ENCODE measurements at places on chromosomes 6 and 20.

GRCh38 chr20:46305331-46305972, 2.8 kb downstream of the CDH22 start:
- no peak for DNase-seq

DNA sequence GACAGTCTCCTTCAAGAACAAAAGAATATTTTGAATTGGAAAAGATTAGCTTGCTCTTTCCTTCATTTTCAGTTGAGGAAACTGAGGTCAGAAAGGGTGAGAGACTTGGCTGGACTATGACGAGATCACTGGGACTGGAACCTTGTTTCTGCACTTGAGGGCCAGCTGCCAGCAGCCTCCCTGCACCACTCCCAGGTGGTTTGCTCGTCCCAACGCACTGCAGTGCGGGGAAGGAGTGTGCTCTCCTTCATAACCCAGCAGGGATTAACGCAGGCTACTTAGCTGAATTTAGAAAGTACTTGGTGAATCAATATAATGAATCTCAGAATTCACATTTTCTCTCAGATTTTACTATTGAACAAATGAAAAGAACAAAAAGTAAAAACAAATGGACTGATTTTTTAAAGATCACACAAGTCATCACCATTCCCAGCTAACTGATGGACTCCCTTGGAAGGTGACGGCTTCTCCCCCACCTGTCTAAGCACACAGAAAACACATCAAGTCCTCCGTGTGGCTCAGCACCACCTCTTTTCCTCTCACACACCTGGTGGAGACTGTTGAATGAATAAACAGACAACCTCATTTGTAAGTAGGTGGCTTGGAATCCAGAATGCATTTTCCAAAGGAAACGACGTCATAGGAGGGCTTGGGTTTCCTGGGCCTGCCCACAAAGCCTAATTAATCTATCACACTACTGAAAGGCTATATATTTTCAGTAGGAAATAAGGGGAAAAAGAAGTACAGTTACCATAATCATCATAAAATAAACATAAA, 121.0 kb downstream of the QRSL1 start:
- no peak for DNase-seq

- DNase-seq = no peak
These were observed 119.1 kb upstream of the DTNBP1 start for GRCh38 chr6:15781890-15782289.

- no peak for DNase-seq
These were observed 56.6 kb upstream of the SAMHD1 start for GRCh38 chr20:37007898-37008649.

DNA sequence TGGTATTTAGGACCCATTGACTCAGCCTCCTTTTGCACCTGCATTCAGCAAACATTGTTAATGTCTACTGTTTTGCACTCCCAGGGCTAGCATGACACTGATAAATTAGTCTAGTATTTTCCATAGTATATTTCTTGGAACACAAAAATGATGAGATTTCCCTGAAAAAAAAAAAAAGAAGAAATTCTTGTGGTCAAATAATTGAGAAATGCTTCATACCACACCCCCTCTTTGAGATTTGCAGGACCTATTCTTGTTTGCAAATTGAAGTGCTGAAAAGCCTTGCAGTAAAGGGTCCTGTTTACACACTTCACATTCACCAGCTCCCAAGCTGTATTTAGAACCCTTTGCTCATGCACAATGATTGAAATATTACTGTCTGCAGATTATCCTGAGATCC, 36.3 kb upstream of the CLIC5 start:
- no peak for DNase-seq

DNA sequence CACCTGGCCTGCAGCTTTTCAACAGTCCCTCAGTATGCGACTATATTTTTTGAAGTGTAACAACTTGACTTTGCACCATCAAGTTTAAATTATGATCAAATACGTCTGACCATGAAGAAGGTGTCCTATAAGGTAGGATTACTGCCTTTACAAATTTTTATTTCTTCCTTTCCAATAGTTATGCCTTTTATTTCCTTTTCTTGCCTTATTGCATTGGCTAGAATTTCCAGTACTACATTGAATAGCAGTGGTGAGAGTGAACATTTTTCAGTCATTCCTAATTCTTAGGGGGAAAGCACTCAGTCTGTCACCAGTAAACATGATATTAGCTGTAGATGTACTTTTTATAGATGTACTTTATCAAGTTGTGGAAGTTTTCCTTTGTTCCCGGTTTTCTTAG, 81.4 kb downstream of the IRAK1BP1 start:
- no peak for DNase-seq

DNA sequence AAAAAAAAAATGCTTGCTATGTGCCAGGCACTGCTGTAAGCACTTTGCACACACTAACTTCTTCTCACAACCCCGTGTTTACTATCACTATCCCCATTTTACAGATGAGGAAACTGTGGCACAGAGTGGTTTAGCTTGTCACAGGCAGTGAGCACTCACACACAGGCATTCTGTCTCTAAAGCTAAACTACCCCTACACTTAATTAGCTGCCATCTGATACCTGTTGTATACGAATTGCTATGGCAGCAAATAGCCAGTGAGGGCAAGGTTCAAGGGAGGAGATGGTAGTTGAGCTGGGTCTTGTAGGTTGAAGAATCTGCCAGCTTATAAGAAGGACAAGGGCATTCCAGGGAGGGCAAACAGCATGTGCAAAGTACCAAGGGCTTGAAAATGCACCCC, 5.2 kb downstream of the TNNC2 start:
- DNase-seq = no peak

DNA sequence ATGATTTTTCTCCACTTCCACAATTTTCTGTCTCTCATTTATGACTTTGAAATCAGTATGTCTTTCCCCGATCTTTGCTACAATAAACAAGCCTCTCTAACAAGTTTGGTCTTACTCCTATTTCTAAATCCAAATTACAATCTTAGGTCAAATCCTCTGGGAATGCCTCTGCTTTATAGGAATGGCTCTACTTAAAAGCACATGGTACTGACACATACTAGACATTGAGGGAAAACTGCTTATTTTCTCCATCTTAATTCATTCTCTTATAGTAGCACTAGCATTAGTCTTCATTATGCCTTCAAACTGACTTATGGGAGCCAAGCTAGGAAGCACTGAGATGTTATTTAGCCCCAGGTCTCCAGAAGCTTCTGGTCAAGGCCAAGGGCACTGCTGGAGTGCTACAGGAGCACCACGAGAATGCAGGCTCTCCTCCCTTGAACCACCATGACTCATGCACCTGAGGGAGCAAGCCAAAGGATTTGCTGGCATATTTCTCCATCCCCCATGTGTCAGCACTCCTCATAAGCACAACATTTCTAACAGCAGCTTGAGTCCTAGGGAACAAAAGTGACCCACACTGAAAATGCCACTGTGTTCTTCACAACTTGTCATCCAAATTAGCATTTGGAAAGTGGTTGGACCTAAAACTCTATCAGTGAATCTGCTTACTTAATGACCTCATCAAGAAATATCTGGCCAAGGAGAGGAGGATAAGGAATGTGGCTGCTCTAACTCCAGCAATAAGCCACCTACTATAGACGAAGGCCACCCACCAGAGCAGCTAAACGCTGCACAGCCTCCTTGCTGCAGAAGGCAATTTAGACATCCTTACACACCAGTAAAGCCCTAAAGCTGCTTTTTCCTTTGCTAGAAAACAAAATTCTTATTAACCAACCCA, 156.8 kb upstream of the KCNQ5 start:
- no peak for DNase-seq

- no peak for DNase-seq
These were observed 219.1 kb downstream of the ZMYND8 start for GRCh38 chr20:47137231-47137870.

DNA sequence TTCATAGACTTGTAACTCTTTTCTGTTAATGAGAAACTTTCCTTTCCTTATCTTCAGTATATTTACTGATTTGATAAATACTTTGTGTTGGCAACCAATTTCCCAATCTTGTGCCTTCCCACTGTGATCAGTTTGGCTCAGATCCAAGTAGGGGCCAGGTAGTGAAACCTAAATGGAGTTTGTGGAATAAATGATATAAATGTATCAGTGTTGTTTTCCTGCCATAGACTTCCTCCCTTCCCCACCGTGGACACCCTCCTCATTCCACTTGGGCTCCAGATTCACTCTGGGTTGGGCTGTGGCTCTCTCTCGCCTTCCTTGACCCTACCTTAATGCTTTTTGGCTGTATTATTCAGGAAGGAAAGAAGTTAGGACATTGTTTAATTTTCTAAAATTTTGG, 1.3 kb downstream of the ZKSCAN3 start:
- DNase-seq = no peak

- no peak for DNase-seq
These were observed 118.1 kb upstream of the ENPP5 start for GRCh38 chr6:46288835-46289234.

GRCh38 chr6:130018744-130019325, 454 bp downstream of the L3MBTL3 start:
- no peak for DNase-seq

- DNase-seq = no peak
These were observed 387.9 kb downstream of the LMBRD1 start for GRCh38 chr6:69408886-69409285.

- no peak for DNase-seq
These were observed 59.3 kb downstream of the EPB41L2 start for GRCh38 chr6:131003488-131004386.

DNA sequence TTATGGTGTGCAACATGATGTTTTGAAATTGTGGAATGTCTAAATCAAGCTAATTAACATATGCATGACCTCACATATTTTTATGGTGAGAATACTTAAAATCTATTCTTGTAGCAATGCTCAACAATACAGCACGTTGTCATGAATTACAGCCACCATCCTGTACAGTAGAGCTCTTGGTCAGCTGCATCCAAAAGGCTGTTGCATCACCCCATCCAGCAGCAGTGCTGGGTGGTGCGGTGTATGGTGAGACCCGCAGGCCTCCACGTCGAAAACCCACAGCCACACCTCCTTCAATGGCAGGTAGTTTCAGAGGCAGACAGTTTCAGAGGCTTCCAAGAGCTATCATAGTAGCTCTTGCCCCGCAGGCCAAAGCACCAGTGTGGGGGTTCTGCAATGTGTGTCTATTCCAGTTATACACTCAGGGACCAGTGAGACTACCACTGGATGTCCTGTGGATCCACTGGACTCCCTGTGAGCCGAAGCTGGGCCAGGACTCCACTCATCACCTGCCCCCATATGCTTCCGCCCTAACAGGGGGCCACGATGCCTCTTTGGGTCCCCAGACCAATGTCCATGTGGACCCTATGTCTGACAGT, 23.4 kb downstream of the PACSIN1 start:
- no peak for DNase-seq

DNA sequence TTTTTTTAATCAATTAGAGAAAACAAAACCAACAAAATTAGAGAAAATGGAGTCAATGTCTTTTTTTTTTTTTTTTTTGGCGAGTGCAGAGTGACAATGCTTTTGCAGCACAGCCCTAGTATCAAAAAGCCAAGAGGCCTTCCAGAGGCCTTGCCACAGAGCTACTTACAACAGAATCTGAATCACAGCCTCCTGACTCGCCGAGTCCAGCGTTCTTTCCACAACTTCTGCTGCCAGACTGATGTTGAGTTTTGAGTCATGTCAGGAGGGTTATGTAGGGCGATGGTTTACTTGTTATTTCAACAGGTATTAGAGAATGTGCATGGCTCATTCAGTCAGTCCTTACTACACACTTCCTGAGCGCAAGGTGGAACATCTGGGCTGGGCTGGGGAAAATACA, 88.6 kb downstream of the FNDC1 start:
- no peak for DNase-seq

GRCh38 chr6:149134511-149134933, 183.0 kb upstream of the TAB2 start:
- DNase-seq = no peak

- DNase-seq = no peak
These were observed 55.0 kb downstream of the SOX4 start for GRCh38 chr6:21648475-21649050.

GRCh38 chr6:4660377-4661321, 115.6 kb upstream of the CDYL start:
- DNase-seq = no peak

GRCh38 chr6:19354181-19354580, 483.0 kb upstream of the ID4 start:
- DNase-seq = no peak

GRCh38 chr6:41430875-41431274, 95.5 kb downstream of the NCR2 start:
- DNase-seq = no peak

DNA sequence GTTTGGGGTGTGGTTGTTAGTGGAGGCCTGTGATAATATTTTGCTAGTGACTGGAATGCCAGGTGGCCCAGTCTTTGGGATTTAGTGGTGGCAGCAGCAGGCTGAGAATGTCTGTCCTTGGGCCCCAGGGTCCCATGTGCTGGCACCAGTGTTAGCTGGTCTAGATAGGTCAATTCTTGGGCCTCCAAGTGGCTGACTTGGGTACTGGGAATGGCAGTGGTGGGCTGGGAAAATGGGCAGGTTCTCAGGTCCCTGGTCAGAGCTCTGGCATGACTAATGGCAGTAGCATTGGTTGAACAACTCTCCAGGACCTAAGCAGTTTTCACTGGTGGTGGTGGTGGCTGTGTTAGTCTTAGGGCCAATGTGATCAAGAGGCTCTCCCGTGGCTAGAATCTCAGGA, 50.3 kb downstream of the OLIG3 start:
- DNase-seq = no peak

DNA sequence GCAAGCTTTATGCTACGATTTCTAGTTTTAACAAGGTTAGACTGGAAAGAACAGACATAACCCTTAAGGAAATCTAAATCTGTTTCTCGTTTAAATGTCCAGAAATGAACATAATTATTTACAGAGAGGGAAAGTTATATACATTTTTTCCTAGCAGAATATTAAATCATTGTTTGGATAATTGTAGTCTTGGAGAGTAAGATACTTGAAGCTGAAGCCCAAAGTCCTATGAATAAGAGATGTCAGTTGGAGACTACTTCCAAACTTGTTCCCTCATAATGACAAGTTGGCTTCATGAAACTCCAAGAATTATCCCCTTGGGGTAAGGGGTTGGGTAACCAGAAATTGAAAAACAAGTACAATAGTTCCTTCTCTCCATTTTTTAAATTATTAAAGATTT, 911.1 kb upstream of the MAN1A1 start:
- no peak for DNase-seq

- no peak for DNase-seq
These were observed 33.2 kb upstream of the KIF3B start for GRCh38 chr20:32244150-32244823.

- DNase-seq = no peak
These were observed 272.5 kb upstream of the CDYL start for GRCh38 chr6:4503700-4504099.

DNA sequence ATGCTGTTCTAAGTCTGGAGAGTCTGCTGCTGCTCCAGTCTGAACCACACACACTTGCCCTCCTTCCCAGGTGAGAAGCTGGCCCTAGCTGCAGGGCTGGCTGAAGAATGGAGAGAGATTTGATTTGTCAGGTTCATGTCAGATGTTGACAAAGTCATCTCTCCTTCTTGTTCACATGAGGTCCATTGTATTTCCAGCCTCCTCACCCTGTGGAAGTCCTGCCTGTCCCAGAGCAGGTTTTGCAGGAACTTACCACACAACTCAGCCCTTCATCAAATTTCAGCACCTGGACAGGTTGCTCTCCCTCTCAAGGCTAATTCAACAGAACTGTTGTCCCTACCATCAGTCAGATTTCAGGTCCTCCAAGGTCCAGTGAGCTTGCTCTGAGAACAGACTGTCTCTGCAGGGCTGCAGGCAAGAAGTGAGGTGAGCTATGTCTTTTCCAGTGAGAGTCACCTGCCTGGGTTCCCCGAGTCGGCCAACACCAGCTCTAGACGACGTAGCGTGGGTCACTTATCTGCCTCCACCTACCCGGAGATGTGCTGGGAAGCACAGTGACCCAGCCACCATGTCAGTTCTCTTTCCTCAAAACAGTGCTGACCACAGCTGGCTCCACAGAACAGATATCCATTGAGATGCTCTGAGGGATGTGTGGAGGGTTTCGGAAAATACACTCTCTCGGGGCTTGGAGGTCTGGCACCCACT, 58.0 kb upstream of the CD93 start:
- no peak for DNase-seq

All from esophagus squamous epithelium (tissue), 5 donors.